ENCODE measurements at places on chromosomes 6 and 20. TPM values are rescaled to one million over a fixed set of nuclear protein-coding genes. Genes with fewer than 3 reads are reported as not detected.

Gene RCAN2
- total RNA-seq: not detected

Gene CDKAL1
- total RNA-seq: 15.1 TPM

Gene OTOR
- total RNA-seq: not detected

Gene TFAP2B
- not detected for total RNA-seq

Gene CDYL
- 24.2 TPM for total RNA-seq

Gene TTLL9
- not detected for total RNA-seq

Gene KHDC1L
- not detected for total RNA-seq

Gene SEMG1
- not detected for total RNA-seq

Gene CLPSL2
- not detected for total RNA-seq

Gene ADGB
- total RNA-seq: not detected

Gene CST2
- total RNA-seq: not detected

Gene CALHM4
- total RNA-seq: not detected

Gene NOX3
- total RNA-seq: not detected

Gene HELZ2
- 32.7 TPM for total RNA-seq

Gene ACTL10
- total RNA-seq: 2.7 TPM

Gene FAM83B
- total RNA-seq: not detected

Gene PRL
- not detected for total RNA-seq

Gene SLC32A1
- not detected for total RNA-seq

Gene ARMH2
- total RNA-seq: not detected

Gene ROMO1
- total RNA-seq: 200 TPM

Gene BANF2
- not detected for total RNA-seq

Gene TMEM30A
- 357 TPM for total RNA-seq

Gene PSORS1C2
- not detected for total RNA-seq

Gene SH3BGRL2
- 7.2 TPM for total RNA-seq

Gene TMEM242
- 6.2 TPM for total RNA-seq

Gene UTRN
- 129 TPM for total RNA-seq

Gene CLVS2
- under 0.01 TPM for total RNA-seq

Gene TCFL5
- total RNA-seq: 20.1 TPM

Gene ARMC2
- 2.0 TPM for total RNA-seq

Gene TPD52L2
- total RNA-seq: 187 TPM

Gene RAB44
- not detected for total RNA-seq

Gene MATN4
- total RNA-seq: not detected

Gene RBPJL
- total RNA-seq: not detected

Gene MTO1
- 36.4 TPM for total RNA-seq

Gene SLC22A1
- 1.4 TPM for total RNA-seq

Gene CRYBG1
- total RNA-seq: 3.6 TPM

Gene FOXQ1
- total RNA-seq: not detected

Gene BTNL2
- total RNA-seq: not detected

Gene WFDC12
- not detected for total RNA-seq

Gene BPIFB1
- not detected for total RNA-seq

Gene SLC17A3
- total RNA-seq: not detected

Gene HDGFL1
- total RNA-seq: not detected

Gene CST5
- total RNA-seq: not detected

Gene NR2E1
- not detected for total RNA-seq

Gene MMP24OS
- 21.5 TPM for total RNA-seq

All from smooth muscle cell of the umbilical artery (primary cell).